ENCODE measurements at places on chromosomes 1 and 21.

DNA sequence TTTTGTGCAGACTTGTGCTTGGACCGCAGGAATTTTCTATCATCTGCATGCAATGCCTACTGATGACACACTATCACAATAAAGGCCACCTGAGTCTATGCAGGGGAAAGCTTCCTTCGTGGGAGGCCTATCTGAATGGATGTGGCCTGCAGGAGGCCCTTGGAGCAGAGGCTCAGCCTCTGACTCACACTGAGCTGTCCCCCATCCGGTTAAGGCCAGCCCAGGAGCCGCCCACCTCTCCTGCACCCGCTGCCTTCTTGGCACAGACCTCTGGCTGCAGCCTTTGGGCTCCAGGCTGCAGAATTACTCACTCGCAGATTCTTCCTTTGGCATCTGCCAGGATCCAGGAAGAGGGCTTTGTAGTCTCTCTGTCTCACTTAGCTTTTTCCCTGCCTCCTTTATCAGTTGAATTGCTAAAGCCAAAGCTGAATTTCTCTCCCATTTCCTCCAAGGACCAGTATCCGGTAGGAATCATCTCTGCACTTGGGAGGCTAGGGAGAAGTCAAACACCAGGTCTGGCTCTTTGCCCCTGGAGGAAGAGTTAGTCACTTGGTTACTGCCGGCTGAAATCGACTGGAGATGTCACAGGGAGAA, 65.1 kb upstream of the JUN start:
- no peak for DNase-seq

DNA sequence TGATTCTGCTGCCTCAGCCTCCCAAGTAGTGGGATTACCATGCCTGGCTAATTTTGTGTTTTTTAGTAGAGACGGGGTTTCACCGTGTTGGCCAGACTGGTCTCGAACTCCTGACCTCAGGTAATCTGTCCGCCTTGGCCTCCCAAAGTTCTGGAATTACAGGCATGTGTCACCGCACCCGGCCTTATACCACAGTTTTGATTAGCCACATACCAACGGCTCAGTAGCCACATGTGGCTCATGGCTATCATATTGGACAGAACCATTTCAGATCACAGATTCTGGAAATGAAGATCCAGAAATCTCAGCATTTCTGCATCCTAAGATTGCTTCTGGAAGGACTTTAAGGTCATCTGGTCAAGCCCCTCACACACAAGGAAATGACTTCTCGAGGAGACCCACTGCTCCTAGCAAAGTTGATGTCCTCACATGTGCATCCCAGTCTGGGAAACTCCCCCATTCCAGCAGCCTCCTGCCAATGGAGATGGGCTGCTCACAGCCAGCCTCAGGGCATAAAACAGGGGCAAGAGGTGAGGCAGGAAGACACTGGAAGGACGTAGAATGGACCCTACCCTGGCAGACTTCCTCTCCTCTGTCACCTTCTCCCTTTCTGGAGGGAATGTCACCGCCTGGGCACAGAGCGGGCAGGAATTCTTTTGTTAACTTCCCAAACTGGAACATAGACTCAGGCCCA, 17.5 kb upstream of the CITED4 start:
- no peak for DNase-seq

DNA sequence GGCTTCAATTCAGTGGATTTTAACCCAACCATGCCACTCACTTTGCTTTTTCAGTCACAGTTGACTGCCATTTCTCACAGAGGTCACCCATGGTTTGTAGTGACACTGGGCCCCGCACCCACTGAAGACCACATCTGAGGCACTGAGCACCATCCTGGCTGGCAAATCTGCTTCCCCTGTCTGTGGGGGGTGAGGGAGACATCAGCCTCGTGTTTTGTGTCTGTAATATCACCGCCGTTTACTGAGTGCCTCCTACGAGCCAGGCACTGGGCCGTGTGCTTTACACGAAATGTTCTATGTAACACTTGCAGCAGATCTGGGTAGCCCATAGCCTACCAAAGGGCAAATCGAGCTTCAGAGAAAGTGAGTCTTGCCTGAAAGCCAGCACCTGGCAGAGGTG, 161.8 kb downstream of the PGBD5 start:
- peak; percentile 50 for DNase-seq

DNA sequence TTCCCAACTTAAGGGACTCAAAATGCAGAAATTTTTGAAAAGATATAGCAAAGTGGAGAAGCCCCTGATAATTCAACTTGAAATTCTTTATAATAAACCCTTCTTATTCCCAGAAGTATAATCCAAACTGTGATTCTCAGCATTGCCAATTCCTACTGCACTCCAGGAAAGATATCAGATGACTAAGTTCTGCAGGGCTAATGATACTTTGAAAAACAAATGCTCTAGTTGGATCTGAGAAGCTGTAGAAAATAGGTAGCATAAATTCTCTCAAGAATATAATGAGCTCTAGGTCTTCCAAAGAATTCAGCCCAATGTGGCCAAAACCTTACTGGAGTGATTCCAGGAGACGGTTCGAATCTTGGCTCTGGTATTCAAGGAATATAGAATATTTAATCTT, 294.0 kb upstream of the PTBP2 start:
- DNase-seq = no peak

DNA sequence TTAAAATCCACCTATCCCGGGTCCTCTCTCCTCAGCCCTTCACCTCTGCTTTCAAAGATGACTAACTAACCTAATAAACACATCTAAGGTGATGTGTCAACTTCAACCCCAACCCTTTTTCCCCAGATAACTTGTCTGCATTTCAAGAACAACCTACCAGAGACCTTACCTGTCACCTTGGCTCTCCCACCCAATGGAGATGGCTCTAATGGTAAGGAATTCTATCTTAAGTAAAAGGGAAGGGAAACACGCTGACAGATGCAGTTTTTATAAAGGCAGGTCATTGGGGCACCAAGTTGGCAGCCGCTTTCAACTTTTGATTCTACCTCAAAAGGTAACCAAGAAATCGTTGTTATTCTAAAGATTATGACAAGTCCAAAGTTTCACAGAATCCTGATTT, 37.6 kb downstream of the MRPL39 start:
- no peak for DNase-seq

DNA sequence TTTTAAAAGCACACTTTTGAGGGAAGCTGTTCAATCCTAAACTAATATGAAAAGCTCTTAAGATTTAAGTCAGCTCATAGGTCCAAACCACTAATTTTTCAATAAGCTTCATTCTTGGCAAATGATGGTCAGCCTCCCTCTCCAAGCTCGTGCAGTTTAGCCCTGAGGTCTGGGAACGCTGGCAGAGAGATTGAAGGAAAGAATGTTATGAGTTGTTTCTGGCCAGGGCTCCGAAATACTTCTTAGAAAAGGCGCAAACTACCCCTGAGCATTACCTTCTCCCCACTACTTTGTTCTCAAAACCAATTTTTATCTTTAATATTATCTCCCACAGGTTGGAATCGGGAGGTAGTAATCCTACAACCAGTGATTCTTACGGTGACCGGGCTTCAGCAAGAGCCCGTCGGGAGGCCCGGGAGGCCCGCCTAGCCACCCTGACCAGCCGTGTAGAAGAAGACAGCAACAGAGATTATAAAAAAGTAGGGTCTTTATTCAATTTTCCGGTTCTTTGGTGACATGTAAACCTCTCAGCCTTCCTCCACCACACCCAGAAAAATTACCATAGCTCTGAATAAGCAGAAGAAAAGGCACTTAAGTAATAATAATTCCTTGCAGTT, 147.7 kb downstream of the SYT2 start:
- no peak for DNase-seq

DNA sequence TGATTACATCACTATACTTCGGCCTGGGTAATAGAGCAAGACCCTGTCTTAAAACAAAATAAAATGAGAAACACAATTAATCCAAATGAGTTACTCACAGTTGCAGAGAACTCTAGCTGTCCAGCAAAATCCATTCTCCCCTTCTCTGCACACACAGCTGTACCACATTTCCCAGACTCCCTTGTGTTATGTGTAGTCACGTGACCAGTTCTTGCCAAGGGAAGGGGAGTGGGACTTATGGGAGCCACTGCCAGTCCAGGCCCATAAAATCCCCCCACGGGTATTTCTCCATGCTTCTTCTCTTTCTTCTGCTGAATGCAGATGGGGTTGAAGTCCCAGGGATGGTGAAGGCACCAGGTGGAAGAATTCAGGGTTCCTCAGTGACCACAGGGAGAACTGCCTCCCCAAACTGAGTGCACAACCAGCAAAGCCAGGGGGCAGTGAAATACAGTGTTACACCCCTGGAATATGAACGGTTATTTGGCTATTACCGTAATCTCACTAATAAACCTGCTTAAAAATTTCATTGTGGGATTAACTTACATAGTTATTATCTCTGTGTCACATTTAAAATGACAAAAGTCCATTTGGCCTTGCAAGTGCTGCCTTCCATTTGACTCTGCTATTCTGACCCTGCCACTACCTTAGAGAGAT, 85.6 kb upstream of the FMN2 start:
- DNase-seq = no peak

DNA sequence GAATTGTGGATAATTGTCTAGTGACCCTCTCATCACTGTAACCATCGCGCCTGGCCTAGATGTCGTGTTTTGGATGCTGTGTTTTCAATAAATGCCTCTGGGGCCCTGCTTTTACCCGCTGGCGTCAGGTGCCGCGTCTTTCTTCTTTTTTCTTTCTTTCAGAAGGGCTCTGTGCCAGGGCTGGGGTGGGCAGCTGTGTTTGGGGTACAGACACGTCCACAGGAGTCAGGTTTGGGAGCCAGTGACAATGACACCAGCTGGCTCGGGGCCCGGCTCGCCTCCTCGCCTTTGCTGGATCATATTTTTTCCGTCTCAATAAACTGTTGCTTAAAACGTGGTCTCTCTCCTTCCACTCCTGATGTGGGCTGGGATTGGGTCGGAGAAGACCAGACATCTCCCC, 16.1 kb downstream of the TMEM201 start:
- no peak for DNase-seq

DNA sequence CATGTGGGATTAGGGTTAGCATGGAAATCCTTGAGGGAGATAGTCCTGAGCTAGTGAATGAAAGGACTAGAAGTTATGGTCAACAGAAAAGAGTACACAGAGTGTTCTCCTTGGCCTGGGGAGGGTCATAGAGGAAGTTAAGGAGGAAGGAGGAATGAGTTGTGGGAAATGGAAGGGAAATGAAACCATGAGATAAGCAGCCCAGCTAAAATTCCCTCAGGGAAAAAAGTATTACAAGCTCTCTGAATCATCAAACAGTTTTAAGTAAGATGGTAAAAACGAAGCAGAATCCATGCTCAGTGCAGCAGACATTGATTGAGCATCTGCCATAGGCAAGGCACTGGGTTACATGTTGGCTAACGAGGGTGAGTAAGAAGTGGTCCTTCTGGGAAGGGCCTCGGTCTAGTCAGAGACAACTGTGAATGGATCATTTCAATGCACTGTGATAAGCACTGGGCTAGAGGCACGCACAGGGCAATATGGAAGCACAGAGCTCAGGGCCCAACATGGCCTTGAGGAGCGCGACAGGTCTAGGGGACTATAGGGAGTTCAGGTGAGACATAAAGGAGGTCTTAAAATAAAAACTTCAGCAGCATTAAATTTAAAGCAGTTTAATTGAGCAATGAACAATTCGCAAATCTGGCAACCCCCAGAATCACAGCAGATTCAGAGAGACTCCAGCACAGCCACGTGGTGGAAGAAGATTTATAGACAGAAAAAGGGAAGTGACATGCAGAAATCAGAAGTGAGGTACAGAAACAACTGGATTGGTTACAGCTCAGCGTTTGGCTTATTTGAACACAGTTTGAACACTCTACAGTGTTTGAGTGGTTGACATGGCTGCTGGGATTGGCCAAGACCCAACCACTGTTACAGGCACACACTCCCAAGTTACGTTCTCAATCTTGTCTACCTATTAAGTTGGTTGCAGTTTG, 219.5 kb downstream of the HLX start:
- no peak for DNase-seq

DNA sequence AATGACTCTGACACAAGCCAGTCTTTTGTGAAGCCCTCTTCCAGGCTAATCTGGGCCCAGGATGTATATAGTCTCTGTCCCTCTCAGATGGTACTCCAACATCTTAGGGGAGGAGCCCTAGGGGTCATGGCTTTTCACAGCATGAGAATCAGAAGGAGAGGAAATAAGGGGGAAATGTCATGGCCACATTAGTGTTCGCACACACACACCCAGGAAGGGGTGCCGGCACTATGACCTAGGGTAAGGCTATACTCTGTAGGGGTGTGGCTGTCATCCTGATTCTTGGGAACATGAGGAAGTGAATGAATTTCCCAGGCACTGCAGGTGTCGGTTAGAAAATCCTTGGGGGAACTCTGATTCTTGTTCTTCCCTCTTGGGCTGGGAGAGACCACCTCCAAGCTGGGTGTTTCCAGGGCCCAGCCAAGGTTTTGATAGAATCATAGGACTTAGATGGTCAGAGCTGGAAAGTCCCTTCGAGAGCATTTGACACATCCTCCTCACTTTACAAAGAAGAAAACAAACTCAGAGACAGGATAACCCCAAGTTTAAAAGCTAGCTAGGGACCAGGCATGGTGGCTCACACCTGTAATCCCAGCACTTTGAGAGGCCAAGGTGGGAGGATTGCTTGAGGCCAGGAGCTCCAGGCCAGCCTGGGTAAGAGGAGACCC, 22.0 kb downstream of the GFI1 start:
- no peak for DNase-seq

- DNase-seq = no peak
Measured at GRCh38 chr1:172960454-172961208, 90.1 kb downstream of the TNFSF18 start.

DNA sequence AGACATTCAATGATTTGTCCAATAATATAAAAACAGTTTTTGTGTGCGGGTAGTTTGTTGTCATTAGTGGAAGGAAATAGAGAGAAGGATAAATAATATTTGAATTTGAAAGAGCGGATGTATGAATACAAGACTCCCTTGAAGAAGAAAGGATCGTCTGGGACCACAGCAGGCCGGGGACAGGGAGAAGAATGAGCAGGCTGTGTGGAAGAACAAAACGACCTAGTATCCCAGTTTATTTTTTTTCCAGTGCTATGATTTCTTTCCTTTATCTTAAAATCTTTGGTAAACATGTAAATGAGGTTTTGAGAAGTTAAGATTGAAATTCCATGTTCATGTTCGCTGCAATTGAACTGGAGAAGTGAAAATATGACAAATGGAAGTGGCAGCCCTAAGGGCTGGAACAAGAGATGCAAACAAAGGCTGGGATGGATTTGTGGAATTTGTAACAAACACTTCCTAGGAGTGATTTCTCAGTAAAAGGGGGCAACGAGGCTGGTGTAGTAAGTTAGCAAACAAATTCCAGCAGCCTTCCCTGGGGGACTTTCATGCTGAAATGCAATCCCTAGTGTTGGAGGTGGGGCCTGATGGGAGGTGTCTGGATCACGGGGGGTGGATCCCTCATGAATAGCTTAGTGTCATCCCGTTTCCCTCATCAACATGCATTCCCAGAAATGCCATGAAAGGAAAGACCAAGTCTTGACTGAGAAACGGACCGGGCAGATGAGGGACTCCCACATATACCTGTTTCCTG, 10.2 kb upstream of the IFI16 start:
- no peak for DNase-seq

GRCh38 chr1:160741612-160742348, 2.7 kb downstream of the SLAMF7 start:
- no peak for DNase-seq
